ENCODE measurements at places on chromosomes 1 and 21. TPM values are rescaled to one million over a fixed set of nuclear protein-coding genes. Genes with fewer than 3 reads are reported as not detected.

CSF1 gene
- total RNA-seq, result 10.2 TPM

HSPB7 gene
- not detected for total RNA-seq

NUP210L gene
- under 0.01 TPM for total RNA-seq

BARHL2 gene
- not detected for total RNA-seq

CD55 gene
- 202 TPM for total RNA-seq

ZFP69 gene
- 1.0 TPM for total RNA-seq

GBP5 gene
- total RNA-seq, result 62.4 TPM

AGBL4 gene
- 0.10 TPM for total RNA-seq

RYR2 gene
- total RNA-seq, result 0.21 TPM

TMPRSS15 gene
- 0.21 TPM for total RNA-seq

S100A7 gene
- total RNA-seq, result not detected

LCE2C gene
- not detected for total RNA-seq

KRTAP13-2 gene
- total RNA-seq, result not detected

MX2 gene
- total RNA-seq, result 32.6 TPM

CLDN17 gene
- not detected for total RNA-seq

HAO2 gene
- total RNA-seq, result not detected

NR1I3 gene
- total RNA-seq, result 0.31 TPM

LIN28A gene
- not detected for total RNA-seq

GJA9 gene
- not detected for total RNA-seq

SYT2 gene
- total RNA-seq, result under 0.01 TPM

LPAR3 gene
- 0.84 TPM for total RNA-seq

LCE1F gene
- total RNA-seq, result not detected

WNT4 gene
- total RNA-seq, result not detected

CYP4A22 gene
- not detected for total RNA-seq

CD5L gene
- total RNA-seq, result not detected

SFN gene
- 0.52 TPM for total RNA-seq

S100A16 gene
- total RNA-seq, result not detected

TAL1 gene
- 10.8 TPM for total RNA-seq

S100A1 gene
- total RNA-seq, result not detected

H6PD gene
- 10.5 TPM for total RNA-seq

FCRL6 gene
- 15.2 TPM for total RNA-seq

NBPF4 gene
- not detected for total RNA-seq

MGST3 gene
- total RNA-seq, result 17.8 TPM

Data from mononuclear cell (primary cell).